Activated naive CD4-positive, alpha-beta T cell treated with anti-CD3 and anti-CD28 coated beads, Interleukin-2, amount 50 U/mL, for 72 hours (primary cell): ENCODE measurements at places on chromosomes 5 and 9.

GRCh38 chr9:127863191-127863621 is 8.7 kb upstream of the ENG start:
- DNase-seq = no peak

DNA sequence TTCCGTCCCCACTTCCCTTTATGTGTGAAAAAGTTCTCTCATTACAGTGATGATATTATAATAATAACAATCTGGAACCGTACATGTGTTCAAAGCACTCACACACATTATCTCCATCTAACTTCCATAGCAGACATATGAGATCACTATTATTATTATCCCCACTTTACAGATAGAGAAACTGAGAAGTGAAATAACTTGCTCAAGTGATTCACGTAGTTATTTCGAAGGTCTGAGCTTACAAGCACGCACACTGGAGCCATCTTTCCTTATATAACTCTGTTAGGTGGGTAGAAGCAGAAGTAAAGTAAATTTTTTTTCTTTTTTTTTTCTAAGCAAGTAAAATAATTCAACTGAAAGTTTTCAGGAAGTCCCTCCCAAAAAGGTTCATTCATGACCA is 62.9 kb upstream of the PTGER4 start:
- DNase-seq = no peak

DNA sequence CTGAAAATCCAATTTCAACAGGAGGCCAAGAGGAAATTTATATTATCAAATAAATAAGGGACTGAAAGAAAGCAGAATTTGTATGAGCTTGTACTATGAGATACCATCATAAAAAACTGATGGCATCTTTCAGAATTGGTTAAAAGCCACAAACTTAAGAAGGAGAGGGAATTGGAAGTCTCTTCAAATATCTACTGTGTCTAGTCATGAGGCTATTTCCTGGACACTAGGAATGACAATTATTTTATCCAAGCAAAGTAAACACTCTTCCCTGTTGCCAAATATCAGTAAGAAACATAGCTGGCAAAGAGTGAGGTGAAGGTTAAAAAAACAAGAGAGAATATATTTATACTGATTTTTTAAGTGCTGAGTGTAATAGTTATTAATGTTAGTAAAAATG is 101.5 kb upstream of the ARRDC3 start:
- DNase-seq = no peak

- DNase-seq = no peak
Measured at GRCh38 chr5:73282383-73282782, 109.4 kb downstream of the TMEM174 start.

DNA sequence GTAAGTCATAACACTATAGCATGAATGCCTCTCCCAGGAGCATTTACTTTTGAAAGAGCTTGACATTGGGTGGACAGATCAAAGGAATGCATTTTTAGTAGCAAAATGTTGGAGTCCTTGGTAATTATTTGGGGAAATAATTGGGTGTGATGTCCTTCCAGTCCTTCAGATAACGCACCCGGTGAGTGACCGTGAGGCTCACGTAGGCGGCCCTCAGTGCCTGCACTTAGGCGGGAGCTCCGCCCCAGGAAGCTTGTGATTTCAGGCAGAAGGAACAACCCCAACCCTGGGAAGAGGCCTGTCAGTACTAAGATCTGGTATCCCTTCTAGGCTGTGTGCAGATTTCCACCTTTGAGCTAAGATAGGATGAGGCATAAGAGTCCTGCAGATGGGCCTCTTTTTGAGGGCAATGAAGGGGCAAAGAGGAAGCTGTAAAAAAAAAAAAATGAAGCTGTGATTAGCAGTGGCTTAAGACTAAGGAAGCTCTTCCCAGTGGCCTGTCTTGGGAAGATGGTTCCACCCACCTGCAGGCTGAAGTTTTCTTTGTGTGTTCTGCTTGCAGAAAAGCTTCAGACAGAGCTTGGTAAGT is 14.9 kb downstream of the BTNL9 start:
- no peak for DNase-seq

DNA sequence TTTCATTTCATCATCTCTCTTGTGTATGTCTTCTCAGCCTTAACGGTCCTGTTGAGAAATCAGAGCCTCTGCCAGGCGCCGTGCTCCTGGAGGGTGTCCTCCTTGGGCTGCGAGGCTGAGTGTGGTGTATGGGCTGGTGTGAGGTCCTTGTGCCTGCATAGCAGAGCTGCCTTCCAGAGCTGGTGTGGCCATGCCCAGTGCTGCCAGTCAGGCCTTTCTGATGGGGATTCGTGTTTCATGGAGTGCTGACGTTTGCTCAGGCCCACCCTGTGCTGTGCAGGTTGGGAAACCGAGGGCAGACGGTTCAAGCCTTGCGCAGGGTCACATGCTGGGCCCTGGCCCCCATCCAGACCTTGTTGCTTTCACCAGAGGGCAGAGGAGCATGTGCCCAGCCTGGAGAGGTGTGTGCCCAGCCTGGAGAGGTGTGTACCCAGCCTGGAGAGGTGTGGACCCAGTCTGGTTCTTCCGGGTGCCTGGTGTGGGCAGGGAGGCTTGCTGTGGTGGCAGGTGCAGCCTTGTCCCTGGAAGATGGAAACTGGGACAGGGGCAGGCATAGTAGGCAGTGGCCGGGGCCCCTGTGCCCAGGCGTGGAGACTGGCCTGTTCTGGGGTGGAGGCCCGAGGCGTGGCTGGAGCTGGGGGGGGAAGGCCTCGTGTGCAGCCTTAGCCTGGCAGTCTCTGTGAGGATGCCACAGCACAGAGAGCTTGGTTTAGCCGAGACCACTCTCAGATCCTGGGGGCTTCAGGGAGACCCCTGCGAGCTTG is 84.0 kb downstream of the RXRA start:
- no peak for DNase-seq
